ENCODE measurements at places on chromosomes 7 and 10.
A peak's percentile ranks its signal among the peaks of the same experiment; 100 is the strongest.

DNA sequence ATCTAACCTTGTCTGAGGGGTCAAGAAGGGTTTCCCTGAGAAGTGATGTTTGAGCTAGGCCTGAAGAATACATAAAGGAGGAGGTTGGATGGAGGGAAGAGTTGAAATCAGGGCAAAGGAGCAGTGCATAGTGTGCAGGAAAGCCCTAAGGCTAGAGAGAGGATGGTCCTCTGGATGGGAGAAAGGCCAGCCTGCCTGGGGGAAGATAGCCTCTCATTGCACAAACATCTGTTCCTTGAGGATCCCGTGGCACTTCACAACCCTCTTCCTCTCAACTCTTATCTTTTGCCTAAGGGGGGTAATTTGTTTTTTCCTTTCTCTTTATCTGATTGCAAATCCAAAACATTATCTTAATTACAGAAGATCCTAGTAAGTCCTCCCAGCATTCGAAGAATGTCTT is 35.7 kb downstream of the STAMBPL1 start:
- DNase-seq = no peak

DNA sequence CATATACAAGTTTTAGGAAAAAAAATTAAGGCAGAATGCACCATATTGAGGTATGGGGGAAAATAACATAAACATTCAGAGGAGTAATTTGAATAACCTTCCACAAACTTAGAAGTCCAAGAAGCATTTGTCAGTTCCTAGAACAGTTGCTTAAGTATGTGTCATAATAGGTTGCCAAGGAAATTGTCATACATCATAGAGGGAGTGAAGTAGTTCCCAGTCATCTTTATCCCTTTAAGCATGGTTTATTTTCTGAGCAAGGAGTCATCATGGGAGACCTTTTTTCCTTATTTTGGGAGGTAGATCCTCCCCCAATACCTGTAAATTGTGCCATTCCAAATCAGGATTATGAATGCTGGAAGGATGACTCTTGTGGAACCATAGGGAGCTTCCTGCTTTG is at the start of gene SSMEM1:
Gene SSMEM1, plus strand, starts transcription at position 219 of the 400 bp plus-strand sequence. Its CDS starts 51 bp downstream, at position 270.
- no peak for DNase-seq

GRCh38 chr10:75400163-75400770 is 1.3 kb downstream of the ZNF503 start:
- DNase-seq = no peak

DNA sequence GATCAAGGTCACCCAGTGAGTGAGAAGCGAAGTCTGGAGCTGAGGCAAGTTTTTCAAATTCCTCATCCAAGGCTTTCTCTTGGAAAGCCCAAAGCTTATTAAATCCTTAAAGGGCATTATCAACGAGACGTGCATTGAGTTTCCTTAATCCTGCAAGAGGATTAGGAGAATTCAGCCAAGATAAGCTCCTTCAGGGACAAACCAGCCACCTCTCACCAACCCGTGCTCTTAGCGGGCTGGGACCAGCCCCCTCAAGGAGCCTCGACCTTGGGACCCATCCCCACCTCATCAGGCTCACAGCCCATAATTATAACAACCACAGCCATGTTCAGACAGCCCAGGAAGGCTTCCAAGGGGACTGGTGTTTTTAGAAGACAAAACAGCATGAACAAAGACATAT is 12.0 kb upstream of the SLC29A4 start:
- no peak for DNase-seq

GRCh38 chr10:86203162-86203905 is 163.3 kb downstream of the GRID1 start:
- DNase-seq = peak; percentile 75

DNA sequence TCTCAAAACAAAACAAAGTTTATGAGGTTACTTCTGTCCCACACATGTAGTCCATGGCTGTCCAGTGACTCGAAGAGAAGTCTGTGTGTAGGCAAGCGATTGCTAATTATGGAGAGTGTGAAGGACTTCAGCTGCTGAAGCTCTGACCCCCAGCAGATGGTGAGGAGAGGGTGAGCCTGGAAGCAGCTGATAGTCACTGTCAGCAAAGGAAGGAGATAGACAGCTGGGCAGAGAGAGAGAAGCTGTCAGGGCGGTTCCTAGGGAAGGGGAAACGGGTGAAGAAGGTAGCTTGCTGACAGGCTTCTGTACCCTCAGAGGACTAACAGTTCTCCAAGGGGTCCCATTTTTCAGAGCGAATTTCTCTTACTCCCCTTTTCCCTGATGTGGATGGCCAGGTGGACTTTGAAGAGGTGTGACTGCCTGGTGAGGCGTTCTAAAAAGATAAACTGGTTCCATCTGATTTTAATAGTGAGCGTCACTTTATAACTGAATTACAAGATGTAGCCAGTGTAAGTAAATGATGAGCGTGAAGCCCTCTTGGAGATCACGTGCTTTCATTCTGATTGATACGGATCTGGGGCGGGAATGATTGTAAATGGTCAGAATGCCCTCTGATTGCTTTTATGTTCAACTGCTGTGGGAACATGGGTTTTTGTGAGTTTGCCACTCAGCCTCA is 12.1 kb downstream of the ZSCAN21 start:
- DNase-seq = no peak

DNA sequence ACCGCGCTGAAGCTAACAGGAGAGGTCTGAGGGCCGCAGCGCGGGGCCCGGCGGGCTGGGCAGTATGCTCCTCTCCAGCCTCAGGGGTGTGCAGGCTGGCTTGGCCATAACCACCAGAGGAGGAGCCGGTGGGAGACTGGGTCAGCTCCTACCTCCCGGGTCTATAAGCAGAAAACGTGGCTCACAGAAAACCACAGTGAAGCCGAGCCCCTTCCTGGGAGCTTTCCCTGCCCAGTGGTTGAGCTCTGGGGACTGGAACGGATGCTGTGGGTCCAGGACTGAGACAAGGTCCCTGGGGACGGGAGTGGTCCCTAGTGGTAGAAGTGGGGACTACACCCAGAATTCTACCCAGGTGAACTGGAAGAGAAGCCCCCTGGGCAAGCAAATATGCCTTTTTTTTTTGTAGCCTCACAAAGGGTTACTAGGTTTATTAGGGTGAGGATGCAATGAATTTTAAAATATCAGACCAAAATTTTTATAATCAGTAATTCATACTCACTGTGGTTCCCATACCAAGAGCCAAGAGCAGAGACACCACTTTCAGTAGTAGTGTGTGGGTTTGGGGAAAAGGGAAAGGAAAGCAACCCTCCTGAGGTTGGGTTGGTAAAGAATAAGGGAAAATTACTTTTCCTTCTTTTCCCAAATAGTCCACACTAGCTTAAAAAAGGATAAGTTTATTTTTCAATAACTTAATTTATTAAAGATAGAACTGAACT is 67.9 kb upstream of the PRKCQ start:
- DNase-seq = peak; percentile 87

DNA sequence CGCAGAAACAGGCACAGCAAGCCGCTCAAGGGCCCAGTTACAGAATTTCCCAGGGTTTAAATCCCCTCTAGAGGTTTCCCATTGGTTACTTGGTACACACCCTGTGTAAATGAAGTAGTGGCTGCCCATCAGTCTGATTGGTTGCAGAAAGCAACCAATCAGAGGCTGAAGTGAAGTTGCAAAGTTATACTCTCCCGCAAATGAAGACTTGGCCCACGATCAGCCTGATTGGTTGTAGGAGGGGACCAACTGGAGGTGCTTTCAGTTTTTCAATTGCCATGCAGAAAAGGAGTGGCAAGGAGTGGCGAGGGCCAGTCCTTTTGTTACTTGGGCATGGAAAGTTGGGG is 909.2 kb upstream of the AUTS2 start:
- no peak for DNase-seq

DNA sequence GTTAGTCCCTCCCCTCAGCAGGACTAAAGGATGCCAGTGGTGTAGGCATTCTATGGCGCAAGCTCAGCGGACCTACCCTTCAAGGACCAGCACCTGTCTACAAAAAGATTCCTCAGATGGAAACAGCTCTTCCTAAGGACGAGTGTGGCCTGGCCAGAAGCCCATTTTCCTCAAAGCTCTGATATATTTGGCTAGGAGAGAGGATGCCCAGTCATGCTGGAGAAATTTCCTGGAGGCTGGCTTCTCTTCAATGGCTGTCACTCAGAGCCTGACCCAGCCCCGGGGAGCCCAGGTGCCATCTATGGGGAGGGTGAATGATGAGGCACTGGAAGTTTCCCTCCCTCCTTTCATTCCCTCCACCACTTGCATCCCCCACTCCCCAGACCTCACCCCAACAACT is 111.5 kb downstream of the PLXNA4 start:
- DNase-seq = no peak

DNA sequence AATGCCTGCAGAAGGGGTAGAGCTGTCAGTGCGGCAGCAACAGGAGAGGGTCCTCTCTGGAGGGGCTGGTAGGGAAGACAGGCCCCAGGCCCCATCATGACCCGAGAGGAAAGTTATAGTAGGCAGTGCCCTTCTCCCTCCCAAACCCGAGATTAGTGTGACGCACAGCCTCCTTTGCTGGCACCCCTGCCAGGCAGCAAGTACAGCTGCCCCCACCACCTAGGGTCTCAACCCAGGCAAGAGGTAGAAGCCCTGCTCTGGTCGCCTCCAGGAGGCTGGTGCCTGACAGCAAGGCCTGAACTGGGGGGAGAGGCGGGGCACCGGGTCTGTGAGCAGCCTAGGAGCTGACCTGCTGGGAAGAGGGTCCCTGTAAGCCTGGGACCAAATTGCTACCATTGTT is 15.5 kb downstream of the LOXL4 start:
- no peak for DNase-seq

GRCh38 chr7:38478404-38478803 is 152.8 kb downstream of the AMPH start:
- DNase-seq = no peak

DNA sequence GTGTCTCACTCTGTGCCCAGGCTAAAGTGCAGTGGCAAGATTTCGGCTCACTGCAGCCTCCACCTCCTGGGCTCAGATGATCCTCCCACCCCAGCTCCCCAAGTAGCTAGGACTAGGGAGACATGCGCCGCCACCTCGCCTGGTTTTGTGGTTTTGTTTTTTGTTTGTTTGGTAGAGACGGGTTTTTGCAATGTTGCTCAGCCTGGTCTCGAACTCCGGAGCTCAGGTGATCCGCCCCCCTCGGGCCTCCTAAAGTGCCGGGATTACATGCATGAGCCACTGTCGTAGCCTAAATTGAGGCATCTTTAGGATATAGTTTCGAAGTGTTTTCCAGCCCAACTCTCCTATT is 781 bp downstream of the ZNF727 start:
- DNase-seq = no peak

- DNase-seq = no peak
Measured at GRCh38 chr10:124653311-124653710, 90.9 kb downstream of the FAM53B start.

GRCh38 chr7:50856231-50856630 is 73.5 kb upstream of the GRB10 start:
- no peak for DNase-seq

GRCh38 chr7:70489813-70490212 is 642.1 kb upstream of the GALNT17 start:
- no peak for DNase-seq

DNA sequence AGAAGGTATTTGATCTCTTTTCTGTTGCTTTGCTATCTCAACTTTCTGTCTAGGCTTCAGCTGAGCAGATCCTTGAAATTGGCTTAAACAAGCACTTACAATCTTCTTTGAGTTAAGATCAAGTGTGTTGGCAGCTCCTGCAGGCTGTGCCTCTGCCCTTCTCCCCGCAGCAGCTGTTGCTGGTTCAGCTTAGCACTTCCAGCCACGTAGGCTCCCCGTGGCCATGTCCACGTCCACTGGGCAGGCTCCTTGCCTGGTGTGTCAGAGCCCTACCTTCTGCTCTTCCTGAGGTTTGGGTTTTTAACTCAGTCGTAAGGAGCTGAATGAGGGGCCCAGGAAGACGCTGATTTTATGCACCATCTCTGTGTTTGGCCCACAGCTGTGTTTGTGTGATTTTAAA is 47.2 kb downstream of the CAMK1D start:
- DNase-seq = no peak

- no peak for DNase-seq
Measured at GRCh38 chr10:43461950-43462349, 25.0 kb downstream of the ZNF487 start.
